Sciatic nerve (tissue), 2 donors: ENCODE measurements at places on chromosomes 7 and 10. TPM values are rescaled to one million over a fixed set of nuclear protein-coding genes. Genes with fewer than 3 reads are reported as not detected.

DNA sequence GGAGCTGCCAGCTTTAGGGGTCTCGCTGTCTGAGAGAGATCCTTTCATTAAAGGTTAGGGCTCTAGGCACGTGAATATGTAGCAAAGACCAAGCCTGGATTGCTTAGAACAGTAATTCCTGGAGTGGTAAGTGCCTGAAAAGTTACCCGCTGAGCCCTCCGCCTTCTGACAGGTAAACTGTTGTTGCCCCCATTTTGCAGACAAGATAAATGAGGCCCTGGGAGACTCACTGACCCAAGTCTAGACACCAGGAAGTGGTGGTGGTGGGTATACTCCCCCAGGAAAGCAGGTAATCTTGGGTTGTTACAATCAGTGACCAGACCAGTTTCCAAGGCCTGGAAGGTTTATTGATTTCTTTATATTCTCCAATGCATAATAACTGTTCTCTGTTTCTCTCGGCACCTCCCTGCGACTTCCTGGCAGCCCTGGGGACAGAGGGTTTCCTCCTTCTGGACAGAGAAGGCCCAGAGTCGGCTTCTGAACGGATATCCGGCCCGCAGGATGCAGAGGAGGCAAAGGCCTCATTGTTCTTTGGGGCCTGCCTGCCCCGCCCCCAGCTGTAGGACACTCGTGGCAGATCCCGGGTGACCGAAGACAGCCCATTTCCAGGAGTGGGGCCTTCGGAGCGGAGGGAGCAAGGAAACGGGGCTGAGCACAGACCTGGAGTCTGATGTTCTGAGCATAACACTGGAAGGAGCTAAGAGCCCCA, 1.3 kb upstream of the GRK5 start:
- DNase-seq = peak; percentile 86

Gene GIMAP5
- total RNA-seq = 18.4 TPM

Gene PSD
- total RNA-seq = 1.9 TPM

Gene CALHM3
- not detected for total RNA-seq

Gene WNT2
- 0.31 TPM for total RNA-seq

Gene THNSL1
- 3.0 TPM for total RNA-seq

Gene MBL2
- not detected for total RNA-seq

Gene ALOX5
- 33.7 TPM for total RNA-seq

Gene GCC1
- 14.4 TPM for total RNA-seq

- no peak for DNase-seq
Measured at GRCh38 chr10:86508217-86508616, 13.4 kb downstream of the WAPL start.

DNA sequence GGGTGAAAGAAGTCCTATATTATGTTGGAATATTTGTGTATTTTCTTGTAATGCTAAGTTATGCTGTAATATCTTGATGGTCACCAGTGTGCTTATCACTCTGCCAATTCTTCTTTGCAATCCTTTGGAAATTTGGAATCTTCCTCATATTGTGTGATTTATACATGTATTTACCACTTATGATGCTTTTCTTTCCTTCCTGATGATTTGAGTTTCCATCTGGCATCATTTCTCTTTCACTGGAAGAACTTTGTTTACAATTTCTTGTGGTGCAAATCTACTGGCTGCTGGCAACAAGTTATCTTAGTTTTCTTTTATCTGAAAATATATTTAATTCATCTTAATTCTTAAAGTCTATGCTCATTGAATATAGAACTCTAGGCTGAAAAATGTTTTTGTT, 29.2 kb downstream of the CFAP69 start:
- DNase-seq = no peak

DNA sequence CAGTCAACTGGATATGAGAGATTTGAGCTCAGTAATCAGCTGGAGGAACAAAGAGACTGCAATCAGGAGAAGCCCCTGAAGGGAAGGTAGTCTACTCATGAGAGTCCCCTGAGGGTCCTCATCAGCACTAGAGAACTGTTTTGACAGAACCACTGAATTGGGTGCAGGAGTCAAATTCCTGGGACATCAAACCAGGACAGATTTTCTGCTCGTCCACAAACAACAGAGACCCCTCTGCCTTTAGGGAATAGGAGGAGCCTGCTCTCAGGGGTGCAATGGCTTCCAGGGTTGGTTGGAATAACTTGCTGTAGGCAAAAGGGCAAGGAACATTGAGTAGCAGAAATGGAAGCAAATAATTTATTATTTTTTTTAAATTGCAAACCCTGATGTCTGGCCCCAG, 21.9 kb upstream of the NEUROD6 start:
- no peak for DNase-seq

DNA sequence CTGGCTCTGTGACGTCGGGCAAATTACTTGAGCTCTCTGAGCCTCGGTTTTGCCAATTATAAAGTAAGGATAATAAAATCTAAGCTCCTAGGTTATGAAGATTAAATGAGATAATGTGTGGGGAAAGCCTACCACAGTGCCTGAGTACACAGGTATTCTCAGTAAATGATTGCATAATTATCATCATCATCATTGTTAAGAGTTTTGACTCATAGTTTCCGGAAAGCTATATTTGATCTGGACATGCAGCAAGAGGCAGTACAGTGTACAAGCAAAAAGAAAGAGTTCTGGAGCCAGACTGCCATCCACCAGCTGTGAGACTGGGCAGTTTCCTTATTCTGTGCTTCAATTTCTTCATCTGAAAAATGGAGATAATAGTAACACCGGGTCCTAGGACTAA, 155.6 kb upstream of the YAE1 start:
- DNase-seq = no peak

Gene RET
- total RNA-seq = 0.80 TPM

DNA sequence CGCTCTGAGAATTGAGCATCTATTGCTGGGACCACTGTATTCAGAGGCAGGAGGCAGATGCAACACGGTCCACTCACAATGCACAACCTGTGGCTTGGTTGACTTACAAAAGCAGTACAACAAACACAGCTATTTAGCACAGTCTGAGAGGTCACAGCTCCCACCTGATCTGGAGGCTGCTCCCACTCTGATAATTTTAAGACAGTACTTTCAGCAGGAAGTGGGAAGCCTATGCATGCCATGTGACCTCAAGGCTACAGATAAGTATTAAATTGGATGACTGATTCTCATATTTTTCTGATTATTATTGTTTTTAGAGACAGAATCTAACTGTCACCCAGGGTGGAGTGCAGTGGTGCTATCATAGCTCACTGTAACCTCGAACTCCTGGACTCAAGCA, 659.3 kb downstream of the PARD3 start:
- no peak for DNase-seq

DNA sequence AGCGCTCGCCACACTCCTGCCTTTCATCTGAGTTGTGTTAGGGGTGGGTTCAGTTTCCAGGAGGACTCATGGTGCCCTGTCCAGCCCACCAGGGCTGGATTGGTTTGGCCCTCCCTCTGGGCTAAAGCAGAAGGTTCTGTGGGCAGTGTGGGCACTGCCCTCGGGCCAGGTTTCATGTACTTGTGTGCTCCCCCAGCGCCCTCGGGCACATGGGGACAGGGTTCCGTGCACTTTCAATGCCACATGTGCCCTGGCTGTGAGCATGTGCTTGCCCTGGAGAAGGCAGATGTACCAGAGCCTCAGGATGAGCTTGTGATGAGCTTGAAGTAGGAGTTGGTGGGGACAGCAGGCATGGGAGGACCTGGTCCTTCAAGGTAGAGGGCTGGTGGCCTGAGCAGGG, 35.6 kb upstream of the ZNF716 start:
- DNase-seq = no peak

DNA sequence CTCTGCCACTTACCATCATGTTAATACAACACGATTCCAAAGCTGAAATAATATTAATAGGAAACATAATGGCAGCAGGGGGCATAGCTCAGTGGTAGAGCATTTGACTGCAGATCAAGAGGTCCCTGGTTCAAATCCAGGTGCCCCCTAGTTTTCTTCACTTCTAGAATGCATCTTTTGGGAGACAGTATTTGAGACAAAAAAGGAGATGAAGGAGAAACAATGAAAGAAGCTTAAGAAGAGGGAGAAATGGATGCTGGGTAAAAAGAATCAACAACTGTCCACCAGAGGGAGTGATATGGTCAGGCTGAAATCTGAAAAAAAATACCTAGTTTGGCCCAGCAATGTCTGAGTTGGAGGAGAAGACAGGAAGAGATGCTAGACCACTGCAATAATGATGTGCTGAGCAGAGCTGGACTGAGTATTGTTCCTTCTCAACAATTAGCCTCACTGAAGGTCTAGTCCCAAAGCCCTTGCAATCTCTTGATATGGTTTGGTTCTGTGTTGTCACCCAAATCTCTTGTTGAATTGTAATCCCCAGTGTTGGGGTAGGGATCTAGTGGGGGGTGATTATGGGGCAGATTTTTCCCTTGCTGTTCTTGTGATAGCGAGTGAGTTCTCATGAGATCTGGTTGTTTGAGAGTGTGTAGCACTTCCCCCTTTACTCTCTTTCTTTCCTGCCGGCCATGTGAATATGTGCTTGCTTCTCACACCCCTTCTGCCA, 48.3 kb downstream of the ZNF783 start:
- DNase-seq = no peak

Gene PRSS1
- total RNA-seq = 4.7 TPM

Gene NSUN5
- 18.8 TPM for total RNA-seq

- DNase-seq = peak; percentile 38
Measured at GRCh38 chr7:157539521-157539920, 202.7 kb downstream of the DNAJB6 start.

DNA sequence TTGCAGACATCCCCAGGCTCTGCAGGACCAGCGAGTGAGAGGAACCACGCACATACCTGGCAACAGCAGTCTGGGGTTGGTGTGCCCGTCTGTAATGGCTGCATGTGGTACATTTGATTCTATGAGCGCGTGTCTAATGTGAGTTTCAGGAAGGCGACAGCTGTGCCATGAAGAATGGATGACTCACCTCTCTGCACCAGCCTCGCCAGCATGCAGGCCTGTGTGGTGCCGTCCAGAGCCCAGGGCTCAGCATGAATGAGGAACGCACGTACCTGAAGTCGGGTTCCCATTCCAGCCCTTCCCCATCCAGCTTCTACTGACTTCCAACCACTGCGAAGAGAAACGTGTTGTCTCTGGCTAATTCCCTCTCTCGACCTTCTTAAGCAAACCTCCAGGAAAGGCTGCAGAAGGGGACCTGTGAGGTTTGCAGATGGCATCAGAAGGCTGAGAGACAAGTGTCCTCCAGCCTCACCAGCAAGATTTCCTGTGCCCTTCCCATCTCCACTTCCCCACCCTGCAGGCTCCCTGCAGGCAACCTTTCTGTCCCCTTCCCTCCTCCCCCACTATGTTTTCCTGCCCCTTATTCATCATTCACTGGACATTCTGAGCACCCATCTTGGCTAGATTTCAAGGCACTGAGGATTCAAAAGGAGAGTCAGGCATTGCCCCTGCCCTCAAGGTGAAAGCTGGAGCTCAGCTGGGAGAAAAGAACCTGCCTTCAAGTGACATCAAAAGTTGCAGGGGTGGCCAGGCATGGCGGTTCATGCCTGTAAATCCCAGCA, 54.3 kb downstream of the ASB13 start:
- no peak for DNase-seq

DNA sequence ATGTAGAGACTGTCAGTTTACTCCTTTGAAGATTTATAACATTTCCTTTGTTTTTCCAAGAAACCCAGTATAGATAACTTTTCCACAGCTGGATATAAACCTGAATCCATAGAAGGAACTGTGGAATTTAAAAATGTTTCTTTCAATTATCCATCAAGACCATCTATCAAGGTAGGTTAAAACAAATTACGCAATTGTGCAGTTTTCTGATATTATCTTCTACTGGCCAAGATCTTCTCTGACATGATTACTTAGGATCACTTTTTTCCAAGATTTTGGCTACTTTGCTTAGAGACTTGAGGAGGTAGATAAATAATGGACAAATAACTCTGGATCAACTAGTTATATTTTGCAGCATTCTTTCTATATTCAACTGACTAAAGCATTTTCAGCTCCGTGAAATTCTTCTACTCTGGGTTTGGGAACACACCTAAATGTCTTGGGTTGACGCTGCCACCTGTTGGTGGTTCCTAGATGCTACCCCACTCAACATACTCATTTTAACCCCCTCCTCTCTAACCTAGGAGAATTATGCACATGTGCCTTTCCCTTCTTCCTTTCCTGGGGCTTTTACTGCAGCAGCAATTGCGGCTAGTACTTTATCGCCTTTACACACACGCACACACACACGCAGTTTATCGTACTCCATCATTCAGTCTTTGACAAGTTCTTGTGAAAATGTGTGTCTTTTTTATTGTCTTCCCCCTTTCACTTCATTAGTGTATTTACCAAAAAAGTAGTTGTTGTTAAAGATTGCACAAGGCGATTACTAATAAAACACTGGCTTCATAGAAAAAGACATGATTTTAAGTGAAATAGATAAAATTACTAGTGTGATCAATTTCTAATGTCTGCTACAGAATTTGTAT, 32.7 kb downstream of the ABCB5 start:
- DNase-seq = no peak

- no peak for DNase-seq
Measured at GRCh38 chr10:23060918-23061317, 34.5 kb upstream of the MSRB2 start.

Gene CRYGN
- total RNA-seq = 3.9 TPM

Gene PDE6C
- total RNA-seq = not detected

GRCh38 chr10:112287844-112288243, 4.6 kb downstream of the TECTB start:
- DNase-seq = no peak

Gene PPP1R17
- not detected for total RNA-seq
